ENCODE measurements at places on chromosomes 6 and 20.
A peak's percentile ranks its signal among the peaks of the same experiment; 100 is the strongest.

DNA sequence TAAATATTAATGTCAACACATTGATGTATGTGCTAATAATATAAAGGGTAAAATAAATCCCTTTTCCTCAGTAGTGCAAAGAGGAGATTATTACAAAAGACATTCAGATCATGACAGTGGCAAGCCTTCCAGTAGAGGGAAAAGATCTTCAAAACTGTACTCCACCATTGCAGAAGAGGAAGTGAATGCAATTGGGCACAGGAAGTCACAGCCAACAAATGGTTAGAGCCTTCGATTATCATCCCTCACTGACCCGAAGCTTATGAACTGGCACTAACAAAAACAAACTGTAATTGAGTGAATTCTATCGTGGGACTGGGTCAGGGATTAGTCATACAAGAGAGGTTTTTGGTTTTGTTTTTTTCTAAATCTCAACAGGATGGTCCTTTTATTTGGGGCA is 39.3 kb upstream of the SCGN start:
- DNase-seq = no peak

DNA sequence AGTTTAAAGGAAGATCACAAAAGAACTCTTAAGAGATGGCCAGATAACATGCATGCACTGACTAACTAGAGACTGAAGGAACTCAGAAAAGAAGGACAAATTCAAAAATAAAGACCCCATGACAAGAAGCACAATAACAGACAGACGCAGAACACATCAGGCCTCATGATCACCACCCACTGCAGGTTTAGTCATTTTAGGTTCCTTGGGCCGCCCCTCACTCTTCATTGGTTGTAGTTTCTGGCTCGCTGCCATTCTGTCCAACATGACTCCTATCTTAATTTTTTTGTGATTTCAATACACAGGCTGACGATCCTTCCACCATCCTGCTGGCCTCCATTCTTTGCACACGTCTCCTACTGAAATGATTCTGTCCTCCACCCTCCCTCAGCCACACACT is 21.6 kb downstream of the STX7 start:
- DNase-seq = no peak

DNA sequence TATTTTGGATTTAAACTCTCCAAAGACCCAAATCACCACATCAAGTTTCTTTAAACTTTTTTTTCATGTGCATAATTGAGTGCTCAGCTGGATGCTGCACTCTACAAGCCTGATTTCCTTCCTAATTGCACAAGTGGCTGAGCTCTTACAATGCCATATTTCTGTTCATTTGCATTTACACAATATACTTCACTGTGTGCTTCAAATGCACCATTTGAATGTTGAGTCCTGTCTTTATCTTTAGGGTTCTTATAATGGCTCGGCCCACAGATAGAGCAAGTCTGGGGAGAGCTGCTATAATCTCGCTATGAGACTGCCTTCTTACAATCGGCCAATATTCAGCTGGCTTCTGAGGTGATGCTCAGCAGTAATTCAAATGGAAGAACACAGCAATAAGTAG is 200.6 kb upstream of the MAP3K7 start:
- no peak for DNase-seq

DNA sequence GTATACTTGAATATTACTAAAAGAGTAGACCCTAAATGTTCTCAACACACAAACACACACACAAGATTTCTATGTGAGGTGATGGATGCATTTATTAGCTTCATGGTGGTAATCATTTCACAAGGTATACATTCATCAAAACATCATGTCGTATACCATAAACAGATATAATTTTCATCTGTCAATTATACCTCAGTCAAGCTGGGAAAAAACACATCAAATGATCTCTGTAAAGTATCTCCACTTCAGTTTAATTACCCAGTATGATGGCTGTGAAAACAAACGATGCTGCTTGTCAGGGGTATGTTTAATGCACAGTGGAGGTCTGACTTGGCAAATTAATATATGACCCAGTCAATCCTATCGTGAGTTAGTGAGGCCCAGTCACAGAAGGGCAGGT is 157.2 kb downstream of the MTFR2 start:
- DNase-seq = no peak

DNA sequence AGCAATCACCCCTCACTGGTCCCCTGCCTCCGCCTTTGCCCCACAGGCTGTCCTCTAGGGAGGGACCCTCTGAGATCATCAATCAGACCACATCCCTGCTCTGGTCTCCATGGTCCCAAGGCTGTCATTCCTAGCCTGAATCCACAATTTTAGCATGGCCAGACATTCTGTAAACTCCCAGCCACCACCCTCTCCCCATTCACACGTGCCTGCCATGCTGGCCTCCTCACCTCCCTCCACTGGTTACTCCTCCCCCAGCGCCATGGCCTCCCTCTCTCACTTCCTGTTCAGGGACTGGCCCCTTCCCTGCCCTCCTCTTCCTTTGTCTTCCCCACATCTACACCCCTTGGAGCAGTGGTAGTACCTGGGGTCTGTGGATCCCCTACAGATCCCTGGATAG is 150.7 kb upstream of the MLN start:
- no peak for DNase-seq

DNA sequence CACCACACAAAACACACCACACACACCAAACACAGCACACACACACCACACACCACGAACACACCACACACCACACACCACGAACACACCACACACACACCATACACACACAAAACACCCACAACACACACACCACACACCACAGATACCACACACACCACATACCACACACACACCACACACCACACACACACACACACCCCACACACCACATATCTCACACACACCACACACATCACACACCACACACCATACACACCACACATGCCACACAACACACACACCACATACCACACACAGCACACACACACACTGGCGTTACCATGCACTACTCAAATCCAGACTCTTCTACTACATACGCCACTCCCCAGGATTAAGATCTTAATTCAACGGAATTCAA is 118.9 kb upstream of the THBS2 start:
- no peak for DNase-seq

- no peak for DNase-seq
These were observed 20.0 kb downstream of the PPP1R16B start for GRCh38 chr20:38825571-38825900.

DNA sequence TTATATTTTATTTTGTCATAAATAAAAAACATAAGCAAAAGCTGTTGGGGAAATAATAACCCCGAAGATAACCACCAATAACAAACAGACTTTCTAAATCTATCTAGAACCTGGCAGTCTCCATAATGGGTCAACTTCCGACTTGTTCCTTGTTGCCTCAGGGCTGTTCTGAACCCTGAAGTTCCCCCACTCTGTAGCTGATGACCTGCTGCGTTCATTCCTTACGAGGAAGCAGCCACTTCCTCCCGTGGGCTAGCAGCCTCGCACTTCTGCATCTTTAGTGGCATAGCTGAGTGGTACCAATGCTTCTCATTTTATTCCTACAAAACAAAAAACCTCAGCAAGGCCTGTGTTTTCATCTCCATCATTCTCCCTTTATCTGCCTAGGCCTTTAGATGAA is 103.0 kb downstream of the PLEKHG1 start:
- DNase-seq = no peak

DNA sequence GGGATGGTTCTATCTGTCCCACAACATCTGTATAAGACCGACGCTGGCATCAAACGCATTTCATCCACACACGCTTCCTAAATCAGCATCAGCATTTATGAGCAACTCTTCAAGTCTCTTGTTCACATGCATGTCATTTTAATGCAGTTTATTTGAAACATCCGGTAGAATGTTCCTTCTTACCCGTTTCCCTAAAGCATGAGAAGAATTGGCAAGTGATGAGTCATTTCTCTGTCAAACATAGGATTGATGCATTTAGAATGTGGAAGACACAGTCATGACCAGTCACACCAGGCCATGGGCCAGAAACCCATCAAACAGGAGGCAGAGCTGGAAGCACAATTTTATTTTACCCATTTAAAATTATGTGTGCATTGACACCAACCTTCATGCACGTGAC is 122.8 kb downstream of the UST start:
- no peak for DNase-seq

DNA sequence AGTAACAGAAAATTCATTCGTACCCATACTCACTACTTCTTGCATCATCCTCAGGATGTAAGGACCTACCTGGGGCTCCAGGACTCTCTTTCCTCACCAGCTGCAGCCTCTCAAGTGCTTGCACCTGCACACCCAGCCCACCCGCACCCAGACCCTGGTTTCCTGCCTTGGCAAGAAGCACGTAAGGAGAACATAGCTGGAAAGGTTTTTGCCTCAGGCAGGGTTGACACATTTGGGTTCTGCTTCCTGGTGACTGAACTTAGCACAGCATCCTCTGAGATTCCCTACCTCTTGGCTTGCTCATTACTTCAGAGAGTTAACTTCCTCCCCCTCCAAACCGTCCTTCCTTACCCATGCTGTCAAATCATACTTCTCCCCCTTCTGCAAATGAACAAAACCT is 556.9 kb downstream of the CD83 start:
- no peak for DNase-seq

GRCh38 chr6:143595251-143596036 is 82.3 kb upstream of the PHACTR2 start:
- DNase-seq = no peak

DNA sequence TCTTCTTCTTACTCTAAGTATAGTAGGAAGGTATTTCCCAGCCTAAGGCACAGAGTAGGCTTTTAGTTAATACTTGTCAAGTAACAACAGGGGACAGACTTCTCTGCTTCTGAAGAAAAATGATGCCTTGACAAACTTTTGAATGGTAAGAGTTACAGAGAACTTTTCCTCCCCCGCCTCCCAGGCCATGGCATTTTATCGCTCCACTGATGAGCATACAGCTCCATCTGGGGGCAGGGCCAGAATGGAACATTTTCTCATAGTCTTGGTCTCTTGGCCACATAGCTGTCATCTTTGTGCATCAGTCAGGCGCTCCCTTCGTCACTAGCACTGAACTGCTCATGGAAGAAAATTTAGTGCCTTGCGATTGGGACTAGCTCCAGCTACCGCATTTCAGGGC is 1066.8 kb upstream of the CITED2 start:
- no peak for DNase-seq

GRCh38 chr6:74137911-74138310 is 441.9 kb downstream of the CD109 start:
- DNase-seq = no peak

DNA sequence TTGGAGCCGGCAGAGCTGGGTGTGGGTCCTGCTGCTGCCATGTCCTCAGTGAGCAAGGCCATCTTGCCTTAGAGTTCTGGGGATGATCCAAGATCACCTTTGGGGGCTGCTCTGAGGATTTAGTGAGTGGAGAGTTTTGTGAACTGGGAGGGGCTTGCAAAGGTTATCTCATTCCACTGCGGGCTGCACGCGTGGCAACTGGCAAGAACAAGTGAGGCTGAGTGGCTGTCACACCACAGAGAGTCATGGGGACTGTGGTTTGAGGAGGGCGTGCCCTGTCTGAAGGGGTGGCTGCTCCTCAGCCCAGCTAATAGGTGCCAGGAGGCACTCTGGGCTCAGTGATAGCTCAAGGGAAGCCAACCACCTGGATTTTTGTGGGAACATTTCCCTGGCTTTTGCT is 37.6 kb downstream of the TTLL9 start:
- no peak for DNase-seq

- no peak for DNase-seq
These were observed 36.7 kb upstream of the INSM1 start for GRCh38 chr20:20331156-20331555.

- peak; percentile 20 for DNase-seq
These were observed 1.6 kb downstream of the HLA-DQB1 start for GRCh38 chr6:32664827-32665362.

GRCh38 chr6:8462169-8462568 is 26.8 kb upstream of the SLC35B3 start:
- DNase-seq = no peak

GRCh38 chr6:67766057-67766456 is 869.0 kb upstream of the ADGRB3 start:
- no peak for DNase-seq

DNA sequence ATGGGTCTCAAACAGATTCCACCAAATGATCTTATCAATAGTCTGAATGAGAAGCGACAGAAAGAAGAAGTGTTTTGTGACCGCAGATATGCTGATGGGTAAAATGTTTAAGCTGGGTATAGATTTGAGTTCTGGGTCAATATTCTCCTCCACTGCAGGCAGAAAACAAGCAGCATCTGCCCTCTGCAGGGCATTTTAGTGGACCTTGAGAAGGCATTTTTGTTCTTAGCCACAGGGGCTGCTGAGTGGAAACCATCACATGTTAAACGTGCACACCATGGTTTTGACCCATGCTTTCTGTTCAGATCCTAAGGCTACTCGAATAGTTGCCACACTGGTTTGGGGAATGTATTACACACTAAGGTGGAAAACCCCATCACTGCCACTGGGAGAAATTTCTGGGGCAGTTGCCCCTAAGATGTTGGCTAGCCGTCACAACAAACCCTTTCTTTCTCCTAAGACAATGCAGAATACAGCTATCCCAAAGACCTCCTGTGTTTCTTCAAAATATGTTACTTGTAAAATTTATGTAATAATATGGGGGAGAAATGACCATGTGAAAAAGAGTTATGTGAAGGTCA is 5.5 kb downstream of the POU3F2 start:
- no peak for DNase-seq

DNA sequence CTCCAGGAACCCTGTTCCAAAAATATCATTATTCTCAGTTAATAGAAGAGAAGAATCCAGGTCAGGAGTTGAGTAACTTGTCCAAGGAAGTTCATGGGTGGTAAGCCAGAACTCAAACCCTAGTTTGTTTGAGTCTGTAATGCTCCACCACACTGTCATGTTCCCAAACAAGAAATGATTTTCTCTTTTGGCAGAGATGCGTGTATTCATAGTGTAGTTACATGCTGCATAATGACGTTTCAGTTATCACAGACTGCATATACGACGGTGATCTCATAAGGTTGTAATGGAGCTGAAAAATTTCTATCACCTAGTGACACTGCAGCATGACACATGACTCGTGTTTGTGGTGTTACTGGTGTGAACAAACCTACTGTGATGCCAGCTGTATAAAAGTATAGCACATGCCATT is 102.6 kb downstream of the TULP4 start:
- DNase-seq = no peak

DNA sequence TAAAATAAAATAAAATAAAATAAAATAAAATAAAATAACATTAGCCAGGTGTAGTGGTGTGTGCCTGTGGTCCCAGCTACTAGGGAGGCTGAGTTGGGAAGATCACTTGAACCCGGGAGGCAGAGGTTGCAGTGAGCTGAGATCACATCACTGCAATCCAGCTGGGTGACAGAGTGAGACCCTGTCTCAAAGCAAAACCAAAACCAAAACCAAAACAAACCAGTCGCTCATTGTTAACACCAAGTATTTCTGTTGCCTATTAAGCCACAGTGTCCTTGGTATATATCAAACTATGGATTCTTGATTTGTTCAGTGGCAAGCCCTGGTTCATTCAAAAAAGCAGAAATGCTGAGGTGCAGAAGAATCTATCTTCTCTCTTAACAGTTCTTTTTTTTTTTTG is 65.7 kb downstream of the PYGB start:
- DNase-seq = no peak

Data from activated T-cell treated with anti-CD3 and anti-CD28 coated beads for 24 hours (primary cell).